ENCODE measurements at places on chromosomes 6 and 20. TPM values are rescaled to one million over a fixed set of nuclear protein-coding genes. Genes with fewer than 3 reads are reported as not detected.

GRCh38 chr20:52945862-52946522 lies 26.2 kb upstream of the TSHZ2 start:
- no peaks in the 10 kb centered on the region for H3K27me3 ChIP-seq
- no peak overlapping the region for H3K4me3 ChIP-seq
- DNase-seq: no peak

DNA sequence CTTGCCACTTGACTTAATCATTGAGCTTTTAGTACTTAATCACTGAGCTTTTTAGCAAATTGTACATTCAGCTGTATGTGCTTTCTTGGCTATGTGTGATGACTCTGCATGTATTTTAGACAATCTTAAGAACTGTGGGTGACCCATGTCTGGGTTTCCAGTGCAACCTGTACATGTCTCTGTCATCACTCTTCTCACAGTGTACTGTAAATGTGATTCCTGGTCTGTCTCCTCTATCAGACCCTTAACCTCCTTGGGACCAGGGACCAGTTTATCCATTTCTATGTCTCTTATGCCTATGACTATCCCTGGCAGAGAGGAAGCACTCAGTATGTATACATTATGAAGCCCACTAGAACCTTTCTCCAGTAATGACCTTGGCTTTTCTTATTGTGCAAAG lies 36.6 kb upstream of the HDDC2 start:
- H3K4me1 ChIP-seq: no peaks in the 10 kb centered on the region
- no peaks in the 10 kb centered on the region for H3K36me3 ChIP-seq
- no peak overlapping the region for H3K4me3 ChIP-seq
- no peak overlapping the region for H3K27ac ChIP-seq
- DNase-seq: no peak

GRCh38 chr20:3404402-3404801 lies 3.1 kb downstream of the DNAAF9 start:
- no peak overlapping the region for H3K4me3 ChIP-seq
- no peak overlapping the region for H3K27ac ChIP-seq
- H3K36me3 ChIP-seq: no peaks in the 10 kb centered on the region
- H3K27me3 ChIP-seq: no peaks in the 10 kb centered on the region

GRCh38 chr6:128882560-128882959 lies 378 bp upstream of the LAMA2 start:
- no peaks in the 10 kb centered on the region for H3K4me1 ChIP-seq
- H3K27me3 ChIP-seq: no peaks in the 10 kb centered on the region
- peak overlapping the region; percentile 59 for H3K27ac ChIP-seq
- H3K4me3 ChIP-seq: peak overlapping the region; percentile 59
- no peaks in the 10 kb centered on the region for H3K36me3 ChIP-seq

- DNase-seq: no peak
- H3K27me3 ChIP-seq: no peaks in the 10 kb centered on the region
- no peak overlapping the region for H3K27ac ChIP-seq
- no peaks in the 10 kb centered on the region for H3K36me3 ChIP-seq
Observed at GRCh38 chr6:82840571-82840970, 225.1 kb downstream of the UBE3D start.

DNA sequence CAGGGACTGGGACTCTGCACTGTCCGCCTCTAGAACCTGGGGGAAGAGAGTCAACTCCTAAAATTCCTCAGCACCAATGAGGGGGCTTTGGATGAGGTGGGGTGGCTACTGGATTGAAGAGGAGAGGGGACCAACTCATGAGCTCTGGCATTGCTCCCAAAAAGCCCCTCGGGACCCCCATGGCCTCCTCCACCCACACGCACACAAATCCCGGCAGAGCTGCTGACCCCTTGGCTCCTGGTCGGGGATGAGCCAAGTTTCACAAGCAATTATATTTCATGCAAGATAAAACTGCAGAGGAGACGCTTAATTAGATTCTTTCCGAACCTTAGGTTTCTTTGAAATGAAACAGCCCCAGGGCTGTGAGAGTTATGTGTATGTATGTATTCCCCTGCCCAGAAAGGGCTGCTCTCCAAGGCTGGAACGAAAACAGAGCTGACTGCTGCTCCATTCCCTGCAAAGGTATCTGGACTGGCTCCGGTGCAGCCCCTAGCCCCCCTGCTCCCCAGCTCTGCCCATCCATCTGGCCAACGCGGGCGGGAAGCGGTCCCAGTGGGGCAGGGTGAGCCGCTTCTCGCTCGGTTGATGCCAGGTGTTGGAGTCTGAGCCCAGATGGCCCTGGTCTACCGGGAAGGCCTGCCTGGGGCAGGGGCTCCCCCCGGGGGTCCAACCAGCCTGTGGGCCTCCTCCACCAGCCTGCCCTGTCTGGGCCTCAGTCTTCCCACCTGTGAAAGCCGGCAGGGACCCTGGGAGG lies 46.8 kb upstream of the STX16 start:
- no peaks in the 10 kb centered on the region for H3K27me3 ChIP-seq
- H3K36me3 ChIP-seq: no peaks in the 10 kb centered on the region
- DNase-seq: no peak
- H3K4me3 ChIP-seq: no peak overlapping the region
- H3K27ac ChIP-seq: no peak overlapping the region
- no peaks in the 10 kb centered on the region for H3K4me1 ChIP-seq

Gene HSD17B8
- total RNA-seq: 33.9 TPM

- no peak for DNase-seq
- H3K27ac ChIP-seq: no peak overlapping the region
- H3K4me1 ChIP-seq: no peaks in the 10 kb centered on the region
- H3K4me3 ChIP-seq: no peak overlapping the region
Observed at GRCh38 chr20:3421985-3422384, 14.5 kb upstream of the DNAAF9 start.

Gene SLC35D3
- total RNA-seq: not detected

GRCh38 chr6:96520171-96521115 lies 1.2 kb upstream of the UFL1 start:
- peak overlapping the region; percentile 98 for H3K27ac ChIP-seq
- H3K4me1 ChIP-seq: peaks cover 15% of the 10 kb centered on the region
- peak overlapping the region; percentile 93 for H3K4me3 ChIP-seq
- no peak for DNase-seq

DNA sequence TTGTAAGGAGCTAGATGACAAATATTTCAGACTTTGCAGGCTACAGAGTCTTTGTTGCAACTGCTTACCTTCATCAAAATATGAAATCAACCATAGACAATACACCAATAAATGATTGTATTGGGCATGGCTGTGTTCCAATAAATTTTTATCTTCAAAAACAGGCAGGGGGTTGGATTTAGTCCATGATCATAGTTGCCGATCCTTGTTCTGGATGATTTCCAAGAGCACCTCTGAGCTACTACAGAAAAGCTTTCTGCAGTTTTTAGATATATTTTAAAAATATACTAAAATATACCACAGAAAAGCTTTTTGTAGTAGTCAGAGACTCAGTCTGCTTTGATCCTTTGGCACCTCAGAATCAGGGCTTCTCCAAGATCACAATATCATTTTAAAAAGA lies 145.0 kb downstream of the HTR1B start:
- DNase-seq: no peak
- H3K27ac ChIP-seq: no peak overlapping the region
- H3K4me1 ChIP-seq: no peaks in the 10 kb centered on the region
- H3K27me3 ChIP-seq: no peaks in the 10 kb centered on the region

DNA sequence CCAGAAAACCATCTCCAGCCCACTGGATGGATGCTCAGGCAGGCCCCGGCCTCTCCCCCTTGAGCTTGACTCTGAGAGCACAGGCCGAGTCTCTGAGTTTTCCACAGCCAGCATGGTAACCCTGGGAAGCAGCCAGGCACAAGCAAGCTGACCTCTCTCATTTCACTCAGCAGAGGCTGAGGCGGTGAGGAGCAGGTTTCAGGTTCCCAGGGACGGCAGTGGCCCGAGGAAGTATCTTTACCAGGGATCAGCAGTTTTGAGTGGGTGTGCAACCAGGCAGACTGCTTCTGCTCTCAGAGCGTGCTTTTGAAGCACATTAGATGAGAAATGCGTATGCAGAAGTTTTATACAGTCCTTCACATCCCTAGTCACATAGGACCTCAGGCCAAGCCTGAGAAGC lies 12.6 kb downstream of the HCK start:
- no peak overlapping the region for H3K27ac ChIP-seq
- H3K36me3 ChIP-seq: no peaks in the 10 kb centered on the region
- no peaks in the 10 kb centered on the region for H3K4me1 ChIP-seq

DNA sequence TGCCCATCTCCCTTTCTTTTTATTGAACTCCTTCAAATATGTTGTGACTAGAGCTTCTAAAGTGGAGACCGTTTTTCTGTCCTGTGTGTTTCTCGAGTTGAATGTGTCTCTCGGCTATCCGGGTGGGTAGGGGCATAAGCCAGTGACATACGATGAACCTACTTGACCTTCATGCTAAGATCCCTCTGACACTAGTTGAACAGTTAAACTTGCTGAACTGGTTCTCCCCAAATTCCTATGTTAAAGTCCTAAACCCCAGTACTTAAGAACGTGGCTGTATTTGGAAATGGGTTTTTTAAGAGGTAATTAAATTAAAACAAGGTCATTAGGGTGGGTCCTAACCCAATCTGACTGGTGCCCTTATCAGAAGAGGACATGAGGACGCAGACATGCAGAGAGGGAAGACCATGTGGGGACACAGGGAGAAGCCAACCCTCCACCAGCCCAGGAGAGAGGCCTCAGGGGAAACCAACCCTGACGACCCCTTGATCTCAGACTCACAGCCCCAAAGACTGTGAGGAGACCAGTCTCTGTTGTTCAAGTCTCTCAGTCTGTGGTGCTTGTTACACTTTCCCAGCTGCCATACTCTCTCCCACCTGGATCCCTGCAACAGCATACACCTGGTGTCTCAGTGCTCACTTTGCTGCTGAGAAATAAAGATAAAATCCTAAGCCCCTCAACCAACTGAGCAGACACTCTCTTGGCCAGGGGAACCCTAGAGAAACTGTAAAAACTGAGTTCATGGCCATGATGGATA lies 208.4 kb downstream of the MYLK4 start:
- no peak overlapping the region for H3K27ac ChIP-seq
- H3K36me3 ChIP-seq: no peaks in the 10 kb centered on the region
- no peak for DNase-seq
- H3K4me3 ChIP-seq: no peak overlapping the region
- no peaks in the 10 kb centered on the region for H3K4me1 ChIP-seq
- no peaks in the 10 kb centered on the region for H3K27me3 ChIP-seq

GRCh38 chr6:133761706-133762105 lies 127.2 kb upstream of the TCF21 start:
- H3K27ac ChIP-seq: no peak overlapping the region
- no peaks in the 10 kb centered on the region for H3K27me3 ChIP-seq
- no peaks in the 10 kb centered on the region for H3K36me3 ChIP-seq
- DNase-seq: no peak

DNA sequence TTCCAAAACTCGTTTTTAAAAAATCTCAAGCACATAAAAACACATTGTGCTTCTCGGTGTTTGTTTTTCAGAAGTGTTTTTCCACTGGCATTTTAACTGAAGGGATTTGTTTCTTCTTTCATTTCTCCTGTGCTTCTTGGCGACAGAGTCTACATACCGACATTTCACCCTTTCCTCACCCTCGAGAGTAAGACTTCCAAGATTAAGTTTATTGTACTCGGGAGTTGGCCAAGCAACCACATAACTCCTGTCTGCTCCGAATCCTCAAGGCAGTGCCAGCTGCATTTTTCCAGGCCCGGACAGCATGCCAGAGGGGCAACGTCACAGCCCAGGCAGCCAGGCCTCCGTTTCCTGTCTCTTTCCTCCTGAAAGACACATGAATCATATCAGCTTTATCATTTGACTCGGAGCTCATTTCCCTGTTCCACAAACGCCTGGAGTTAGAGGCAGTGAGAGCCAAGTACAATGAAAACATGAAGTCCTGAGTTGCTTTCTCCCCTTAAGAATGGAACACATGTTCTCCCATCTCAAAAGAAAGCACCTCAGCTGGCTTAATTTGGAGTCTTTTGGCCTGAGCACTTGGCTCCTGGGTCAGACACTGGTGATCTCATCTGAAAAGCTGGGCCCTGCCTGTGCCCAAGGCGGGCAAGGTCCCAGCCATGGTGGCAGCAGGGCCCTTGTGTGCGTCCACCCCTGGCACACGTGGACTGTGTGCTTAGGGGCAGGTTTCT lies 23.2 kb upstream of the FAM50B start:
- H3K27me3 ChIP-seq: no peaks in the 10 kb centered on the region
- H3K4me3 ChIP-seq: no peak overlapping the region
- H3K27ac ChIP-seq: peak overlapping the region; percentile 96
- DNase-seq: peak; percentile 79
- peaks cover 15% of the 10 kb centered on the region for H3K4me1 ChIP-seq

GRCh38 chr6:38404355-38404754 lies 235.4 kb downstream of the BTBD9 start:
- no peak for DNase-seq
- H3K4me1 ChIP-seq: no peaks in the 10 kb centered on the region
- no peaks in the 10 kb centered on the region for H3K27me3 ChIP-seq
- H3K36me3 ChIP-seq: no peaks in the 10 kb centered on the region
- H3K4me3 ChIP-seq: no peak overlapping the region

DNA sequence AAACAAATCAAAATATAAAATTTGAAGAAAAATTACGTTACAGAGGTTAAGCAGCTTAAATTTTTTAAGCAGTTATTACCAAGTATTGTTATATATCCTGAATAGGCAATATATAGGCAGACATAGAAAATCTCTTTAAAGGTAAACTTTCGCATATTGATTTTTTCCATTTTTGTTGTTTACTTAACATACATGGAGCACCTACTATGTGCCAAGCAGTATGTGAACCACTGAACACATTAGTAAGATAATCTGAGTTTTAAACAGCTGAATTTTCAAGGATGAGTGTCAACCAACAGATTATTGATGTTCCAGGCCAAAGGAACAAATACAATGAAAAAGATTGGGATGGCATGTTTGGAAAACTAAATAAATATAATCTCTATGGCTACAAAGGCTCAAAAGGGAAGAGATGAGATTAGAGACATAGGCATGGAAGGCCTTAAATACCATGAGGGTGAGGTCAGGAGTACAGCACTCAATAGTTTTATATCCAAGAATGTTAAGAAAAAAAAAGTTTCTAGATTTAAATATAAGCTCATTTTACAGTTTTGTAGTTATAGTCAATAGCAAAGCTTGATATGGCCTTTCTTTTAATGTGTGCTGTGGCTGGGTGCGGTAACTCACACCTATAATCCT lies 277.5 kb downstream of the PTPRK start:
- no peaks in the 10 kb centered on the region for H3K27me3 ChIP-seq
- H3K36me3 ChIP-seq: no peaks in the 10 kb centered on the region
- H3K4me1 ChIP-seq: no peaks in the 10 kb centered on the region
- no peak overlapping the region for H3K4me3 ChIP-seq
- H3K27ac ChIP-seq: no peak overlapping the region

DNA sequence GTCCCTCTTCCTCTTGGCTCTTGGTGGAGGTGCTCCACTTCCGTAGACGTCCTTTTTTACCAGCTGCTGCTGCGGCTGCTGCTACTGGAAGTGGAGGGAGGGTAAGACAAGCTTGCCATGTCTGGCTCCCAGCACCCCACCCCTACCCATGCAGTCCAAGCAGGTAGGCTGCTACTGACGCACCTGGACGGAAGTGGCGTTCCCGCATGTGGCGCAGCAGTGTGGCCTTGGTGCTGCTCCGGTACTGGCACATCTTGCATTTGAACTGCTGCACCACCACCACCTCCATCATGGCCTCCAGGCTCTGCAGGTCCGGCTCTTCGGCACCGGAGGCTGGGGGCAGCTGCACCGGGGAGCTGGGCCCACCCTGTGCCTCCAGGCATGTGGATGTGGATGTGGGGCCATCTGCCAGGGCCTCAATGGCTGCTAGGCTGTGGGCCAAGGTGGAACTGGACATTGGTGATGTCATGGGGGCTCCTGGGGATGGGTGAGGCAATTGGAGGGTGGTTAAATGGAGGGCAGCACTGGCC lies 4.4 kb downstream of the ZNF335 start:
- H3K27me3 ChIP-seq: no peaks in the 10 kb centered on the region
- H3K4me3 ChIP-seq: no peak overlapping the region
- H3K27ac ChIP-seq: no peak overlapping the region
- peaks cover 68% of the 10 kb centered on the region for H3K36me3 ChIP-seq
- no peak for DNase-seq

Gene ABHD16A
- total RNA-seq: 48.6 TPM

- no peak for DNase-seq
- no peaks in the 10 kb centered on the region for H3K4me1 ChIP-seq
- no peaks in the 10 kb centered on the region for H3K27me3 ChIP-seq
- no peak overlapping the region for H3K4me3 ChIP-seq
Observed at GRCh38 chr6:31792761-31793171, 2.8 kb downstream of the VARS1 start.
